Daoy (cell line): ENCODE measurements at places on chromosomes 4 and X.
A peak's percentile ranks its signal among the peaks of the same experiment; 100 is the strongest.

GRCh38 chrX:54560411-54560810 lies 30.4 kb downstream of the GNL3L start:
- DNase-seq = no peak

DNA sequence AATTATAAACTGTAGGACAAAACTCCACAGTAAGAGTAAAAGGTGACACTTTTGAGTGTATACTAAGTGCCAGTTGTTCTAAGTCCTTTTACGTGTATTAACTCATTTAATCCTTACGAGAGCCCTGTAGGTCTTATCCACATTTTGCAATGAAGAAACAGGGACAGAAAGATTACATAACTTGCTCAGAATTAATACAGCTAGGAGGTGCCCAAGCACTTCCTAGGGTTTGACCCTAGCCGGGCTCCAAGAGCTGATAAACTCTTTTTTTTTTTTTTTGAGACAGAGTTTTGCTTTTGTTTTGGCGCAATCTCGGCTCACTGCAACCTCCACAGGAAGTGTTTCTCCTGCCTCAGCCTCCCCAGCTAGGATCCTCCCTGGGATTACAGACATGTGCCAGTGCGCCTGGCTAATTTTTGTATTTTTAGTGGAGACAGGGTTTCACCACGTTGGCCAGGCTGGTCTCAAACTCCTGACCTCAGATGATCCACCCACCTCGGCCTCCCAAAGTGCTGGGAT lies 110.4 kb downstream of the UBE2K start:
- no peak for DNase-seq

DNA sequence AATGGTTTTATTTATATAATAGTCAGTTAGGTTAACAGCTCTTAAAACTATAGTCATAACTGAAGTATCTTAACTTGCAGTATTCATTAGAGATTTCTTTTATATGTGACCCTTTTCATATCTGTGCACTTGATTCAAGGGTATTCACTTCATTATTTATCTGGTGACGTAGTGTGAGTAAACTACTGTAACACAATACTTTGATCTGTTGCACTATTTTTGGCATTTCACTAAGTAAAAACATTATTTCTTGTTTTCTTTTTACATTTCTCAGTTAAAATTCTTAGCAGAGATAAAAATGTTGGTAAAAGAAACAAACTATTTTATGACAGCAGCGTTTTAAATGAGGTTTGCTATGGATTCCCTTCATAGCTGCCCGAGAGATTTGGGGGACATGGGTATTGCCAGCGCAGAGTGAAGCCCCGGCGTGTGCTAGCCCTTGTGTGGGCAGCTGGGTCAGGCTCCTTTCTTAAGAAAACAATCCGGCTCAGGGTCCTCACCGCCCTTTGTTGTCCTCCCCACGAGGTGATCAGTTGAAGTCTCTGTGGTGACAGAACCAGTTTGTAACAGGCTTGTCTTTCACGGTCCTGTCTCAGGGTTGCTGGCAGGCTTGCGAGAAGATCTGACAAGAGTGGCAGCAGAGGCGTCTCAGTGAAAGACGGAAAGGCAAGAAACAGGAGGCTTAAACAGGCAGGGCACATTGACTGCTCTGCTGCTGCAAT lies 293.4 kb downstream of the BMPR1B start:
- DNase-seq = no peak

GRCh38 chrX:43064096-43064495 lies 286.1 kb upstream of the PPP1R2C start:
- DNase-seq = no peak

- DNase-seq = no peak
Measured at GRCh38 chr4:91116861-91117260, 989.7 kb downstream of the CCSER1 start.

DNA sequence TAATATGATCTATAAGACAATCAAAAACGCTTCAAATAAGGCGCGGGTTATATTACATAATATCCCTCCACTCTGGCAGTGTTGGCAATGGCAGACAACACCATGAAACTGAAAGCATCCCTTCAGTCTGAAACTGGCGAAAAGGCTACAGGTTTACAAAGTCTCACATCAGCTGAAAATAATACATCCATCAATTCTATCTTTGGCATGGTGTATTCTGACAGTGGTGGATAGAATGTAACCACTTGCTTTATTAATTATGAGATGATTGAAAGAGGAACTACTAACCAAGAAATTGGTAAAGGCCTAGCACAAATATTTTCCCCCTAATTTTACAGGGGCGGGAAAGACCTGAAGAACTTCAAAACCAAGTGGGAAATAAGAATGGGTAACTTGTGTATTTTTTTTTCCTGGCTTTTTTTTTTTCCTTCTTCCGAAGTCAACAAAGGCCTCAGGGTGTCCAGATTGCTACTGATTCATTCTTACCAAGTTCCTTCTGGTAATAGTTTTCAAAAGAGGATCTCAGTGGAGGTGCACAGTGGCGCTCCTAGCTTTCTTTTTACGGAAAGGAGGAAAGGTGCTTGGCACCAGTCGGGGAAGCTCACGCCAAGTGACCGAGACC lies 728 bp downstream of the UBA6 start:
- no peak for DNase-seq

GRCh38 chrX:15269618-15270521 lies at the start of gene ASB9:
Gene ASB9, minus strand, starts transcription at chrX:15270083. Its CDS starts 209 bp downstream, at chrX:15269874.
- peak; percentile 78 for DNase-seq

DNA sequence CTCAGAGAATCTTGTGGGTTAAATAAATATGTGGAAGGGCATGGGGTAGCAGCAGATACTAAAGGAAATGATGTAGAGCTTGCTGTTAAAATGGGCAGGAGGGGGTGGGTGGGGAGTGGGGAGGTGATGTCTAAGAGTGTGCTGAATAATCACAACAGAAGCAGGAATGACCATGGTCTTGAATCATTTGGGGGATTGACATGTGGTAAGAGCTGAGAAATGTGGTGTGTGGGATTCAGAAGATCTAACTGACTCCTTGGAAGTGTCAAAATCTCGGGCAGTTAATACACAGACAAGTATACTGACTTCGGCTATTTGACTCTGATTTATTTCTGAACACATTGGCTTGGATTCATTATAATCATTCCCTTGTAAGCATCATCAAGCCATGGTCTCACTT lies 6.8 kb downstream of the VGLL1 start:
- DNase-seq = no peak

DNA sequence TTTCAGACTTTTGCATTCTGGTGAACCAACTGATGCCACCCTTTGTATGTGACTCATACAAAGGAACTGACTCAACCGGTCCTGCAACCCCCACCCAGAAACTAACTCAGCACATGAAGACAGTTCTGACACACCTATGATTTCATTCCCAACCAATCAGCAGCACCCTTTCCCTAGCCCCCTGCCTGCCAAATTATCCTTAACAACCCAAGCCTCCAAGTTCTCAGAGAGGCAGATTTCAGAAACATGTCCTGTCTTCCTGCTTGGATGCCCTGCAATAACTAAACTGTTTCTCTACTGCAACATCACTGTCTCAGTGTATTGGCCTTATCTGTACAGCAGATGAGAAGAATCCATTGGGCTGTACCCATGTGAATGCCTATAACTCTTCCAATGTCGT lies 284.7 kb downstream of the CAMK2D start:
- peak; percentile 6 for DNase-seq

GRCh38 chr4:85929961-85930665 lies 429.7 kb downstream of the MAPK10 start:
- no peak for DNase-seq

GRCh38 chrX:126985981-126986380 lies 166.5 kb downstream of the PRR32 start:
- DNase-seq = no peak

- DNase-seq = no peak
Measured at GRCh38 chrX:129445436-129445835, 77.9 kb downstream of the SMARCA1 start.

- DNase-seq = peak; percentile 25
Measured at GRCh38 chr4:70511365-70511764, 7.0 kb upstream of the AMTN start.

DNA sequence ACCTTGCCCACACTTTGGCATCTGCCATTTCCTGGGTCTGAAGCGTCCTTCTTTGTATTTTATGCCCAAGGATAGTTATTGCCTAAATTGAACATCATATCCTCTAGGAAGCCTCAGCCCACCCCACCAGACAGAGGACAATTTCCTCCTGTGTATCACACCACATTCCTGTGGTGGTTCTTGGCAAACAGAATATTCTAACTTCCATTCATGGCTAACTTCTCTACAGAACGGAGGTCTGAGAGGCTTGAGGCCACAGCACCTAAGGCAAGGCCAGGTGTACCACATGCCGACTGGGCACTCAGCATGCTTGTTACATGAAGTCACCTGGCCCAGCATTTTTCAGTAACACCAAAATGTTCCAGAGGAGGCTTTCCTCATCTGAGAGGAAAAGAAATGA lies 42.4 kb downstream of the CD99L2 start:
- DNase-seq = no peak

DNA sequence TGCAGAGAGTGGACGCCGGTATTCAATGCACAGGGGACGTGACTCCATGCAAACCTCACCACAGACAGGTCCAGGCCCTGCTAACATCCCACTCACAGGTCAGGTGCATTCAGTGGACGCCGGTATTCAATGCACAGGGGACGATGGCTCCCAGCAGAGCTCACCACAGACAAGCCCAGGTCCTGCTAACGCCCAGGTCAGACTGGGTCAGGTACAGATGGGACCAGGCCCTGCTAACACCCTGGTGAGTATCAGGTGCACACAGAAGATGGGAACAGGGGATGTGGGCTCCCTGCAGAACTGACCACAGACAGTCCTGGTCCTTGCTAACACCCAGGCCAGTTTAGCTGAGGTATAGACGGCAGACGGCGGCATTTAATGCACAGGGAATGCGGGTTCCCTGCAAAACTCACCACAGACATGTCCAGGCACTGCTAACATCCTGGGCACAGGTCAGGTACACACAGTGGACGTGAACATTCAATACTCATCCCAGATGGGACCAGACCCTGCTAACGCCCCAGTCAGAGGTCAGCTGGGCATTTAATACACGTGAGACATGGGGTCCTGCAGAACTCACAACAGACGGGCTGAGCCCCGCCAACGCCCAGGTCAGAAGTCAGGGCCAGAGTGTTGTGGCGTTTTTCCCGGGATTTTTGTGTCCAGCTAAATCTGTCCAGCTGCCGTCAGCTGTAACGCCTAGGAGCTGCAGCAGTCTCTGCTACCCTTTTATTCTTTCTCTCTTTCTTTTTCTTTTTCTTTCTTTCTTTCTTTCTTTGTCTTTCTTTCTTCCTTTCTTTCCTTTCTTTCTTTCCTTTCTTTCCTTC lies 99.2 kb downstream of the SHOX start:
- DNase-seq = no peak

DNA sequence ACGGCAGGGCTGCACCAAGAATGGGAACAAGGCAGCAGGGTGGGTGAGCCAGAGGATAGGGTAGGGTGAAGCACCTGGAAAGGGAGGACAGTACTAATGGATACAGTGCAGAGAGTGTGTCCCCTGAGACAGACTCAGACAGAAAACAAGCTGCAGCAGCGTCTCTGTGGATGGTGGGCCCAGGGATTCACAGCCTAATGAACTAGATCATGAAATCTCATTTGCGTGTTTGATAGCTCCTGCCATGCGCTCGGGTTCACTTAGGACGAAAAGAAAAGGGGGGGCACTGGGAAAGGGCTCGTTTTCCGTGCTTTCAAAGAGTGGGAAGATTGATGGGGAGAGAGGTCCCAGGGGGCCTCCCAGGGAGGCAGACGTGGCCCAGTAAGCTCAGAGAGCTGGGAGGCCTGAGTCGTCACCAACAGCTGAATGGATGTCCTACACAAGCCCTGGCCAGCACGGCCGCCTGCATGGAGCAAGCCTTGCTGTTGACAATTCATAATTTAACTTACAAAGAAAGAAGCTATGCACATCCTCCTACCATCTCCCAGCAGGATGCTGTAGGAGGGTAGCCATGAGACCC lies 446.9 kb downstream of the BCOR start:
- DNase-seq = no peak

GRCh38 chrX:34612036-34612435 lies 45.0 kb downstream of the TMEM47 start:
- DNase-seq = no peak

DNA sequence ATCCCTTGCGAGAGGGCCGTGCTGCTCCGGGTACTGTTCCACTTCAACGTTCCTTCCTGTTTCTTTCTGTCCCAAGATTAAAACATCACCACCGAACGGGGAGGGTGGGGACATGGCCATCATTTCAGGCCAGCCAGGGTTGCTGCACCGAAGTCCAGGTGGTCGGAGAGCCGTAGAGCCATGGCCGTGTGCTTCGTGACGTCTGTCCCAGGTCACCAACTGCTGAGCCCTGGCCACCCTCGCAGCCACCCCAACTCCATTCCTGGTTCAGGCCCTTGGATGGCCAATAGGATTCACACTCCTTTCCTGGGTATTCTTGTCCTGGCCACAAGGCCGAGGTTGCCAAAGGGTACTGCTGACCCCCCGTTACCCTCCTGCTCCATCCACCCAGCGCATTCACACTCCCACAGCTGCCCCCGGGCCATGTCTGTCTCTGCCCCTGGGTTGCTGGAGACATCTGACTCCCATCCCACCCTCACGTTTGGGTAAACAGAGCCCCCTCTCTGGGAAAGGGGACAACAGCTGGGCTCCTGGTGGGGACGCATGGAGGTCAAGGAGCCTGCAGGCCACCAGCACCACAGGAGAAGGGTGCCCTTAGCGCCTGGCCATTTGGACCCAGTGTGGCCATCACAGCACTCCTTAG lies 103.2 kb downstream of the HMX1 start:
- DNase-seq = no peak

DNA sequence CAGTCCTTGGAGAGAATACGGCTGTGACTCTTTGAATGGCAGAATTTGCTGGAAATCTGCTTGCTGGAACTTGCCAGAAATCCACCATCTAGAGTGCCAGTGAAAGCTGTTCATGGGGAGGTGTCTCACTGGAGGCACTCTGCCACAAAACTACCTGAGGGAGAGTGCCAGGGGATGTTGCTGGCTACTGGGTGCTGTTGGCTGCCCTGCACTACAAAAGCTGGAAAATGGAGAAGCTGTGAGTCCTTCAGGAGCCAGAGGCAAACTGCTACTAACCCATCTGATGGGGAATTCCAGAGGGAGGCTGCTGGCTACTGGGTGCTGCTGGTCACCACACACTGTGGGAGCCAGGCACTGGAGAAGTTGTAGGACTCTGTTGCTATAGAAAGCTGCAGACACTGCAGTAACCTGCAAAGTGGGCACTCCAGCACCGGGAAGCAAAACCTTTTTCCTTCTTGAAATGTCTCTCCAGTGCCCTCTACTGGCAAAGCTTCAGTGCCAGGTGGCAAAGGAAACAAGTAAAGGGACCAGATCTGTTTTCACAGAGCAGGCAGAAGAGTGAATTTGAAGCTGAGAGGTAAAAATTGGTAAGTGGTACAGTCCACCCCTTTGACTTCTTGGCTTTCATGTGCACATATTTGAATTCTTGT lies 47.8 kb upstream of the HSD17B10 start:
- peak; percentile 45 for DNase-seq

DNA sequence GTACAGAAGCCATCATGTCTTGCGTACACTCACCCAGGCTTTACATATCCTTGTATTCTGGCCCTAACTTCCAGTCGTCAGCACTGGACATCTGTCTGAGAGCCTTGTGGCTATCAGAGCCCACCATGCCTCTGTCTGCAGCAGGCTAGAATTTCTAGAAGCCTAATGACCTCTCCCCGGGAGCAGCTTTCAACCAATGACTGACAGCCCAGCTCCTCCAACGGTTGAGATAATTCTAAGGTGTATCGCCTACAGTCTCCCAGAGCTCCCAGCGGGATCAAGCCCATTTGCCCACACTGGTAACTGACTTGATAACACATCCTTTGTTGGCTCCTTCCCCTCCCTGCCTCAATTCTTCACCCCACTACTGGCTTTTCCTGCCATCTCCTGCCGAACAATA lies 562.8 kb downstream of the BCOR start:
- no peak for DNase-seq

GRCh38 chrX:84363663-84364062 lies 138.6 kb downstream of the HDX start:
- no peak for DNase-seq

- no peak for DNase-seq
Measured at GRCh38 chr4:83388313-83388676, 53.6 kb upstream of the HPSE start.
